ENCODE measurements at places on chromosomes 2 and 18. TPM values are rescaled to one million over a fixed set of nuclear protein-coding genes. Genes with fewer than 3 reads are reported as not detected.

SLC5A7 gene
- not detected for total RNA-seq

DSC2 gene
- total RNA-seq, result 0.64 TPM

WDR54 gene
- 29.1 TPM for total RNA-seq

GPR17 gene
- not detected for total RNA-seq

TLX2 gene
- not detected for total RNA-seq

FBXO36 gene
- total RNA-seq, result 1.9 TPM

UGT1A5 gene
- not detected for total RNA-seq

PROKR1 gene
- total RNA-seq, result not detected

CCDC148 gene
- 1.2 TPM for total RNA-seq

ASPRV1 gene
- total RNA-seq, result 0.64 TPM

UGT1A3 gene
- total RNA-seq, result not detected

POTEJ gene
- not detected for total RNA-seq

HNMT gene
- 1.4 TPM for total RNA-seq

RAB6C gene
- not detected for total RNA-seq

DNAH7 gene
- total RNA-seq, result 0.12 TPM

LOXHD1 gene
- total RNA-seq, result not detected

MYO7B gene
- total RNA-seq, result 1.2 TPM

SP9 gene
- total RNA-seq, result not detected

ECEL1 gene
- not detected for total RNA-seq

ZNF385B gene
- not detected for total RNA-seq

RAB17 gene
- total RNA-seq, result 0.39 TPM

CHAC2 gene
- total RNA-seq, result 5.2 TPM

RASGRP3 gene
- total RNA-seq, result 90.3 TPM

CHRNA1 gene
- 1.9 TPM for total RNA-seq

All from glomerular endothelial cell (primary cell).